ENCODE measurements at places on chromosomes 11 and 22. TPM values are rescaled to one million over a fixed set of nuclear protein-coding genes. Genes with fewer than 3 reads are reported as not detected.

Gene OR10A2
- not detected for total RNA-seq

Gene INS
- total RNA-seq: not detected

Gene DGCR6
- total RNA-seq: 6.5 TPM

Gene PHETA2
- 1.8 TPM for total RNA-seq

Gene BCO2
- 0.81 TPM for total RNA-seq

Gene CCDC15
- 0.64 TPM for total RNA-seq

Gene OPCML
- not detected for total RNA-seq

Gene GAB4
- not detected for total RNA-seq

Gene NLRP6
- 1.8 TPM for total RNA-seq

Gene SCGB1D2
- total RNA-seq: not detected

Gene OR4C3
- total RNA-seq: not detected

Gene BTG4
- total RNA-seq: not detected

Gene GUCY1A2
- total RNA-seq: not detected

Gene C11orf52
- not detected for total RNA-seq

Gene GNB1L
- 8.2 TPM for total RNA-seq

Gene PDGFB
- total RNA-seq: 1.7 TPM

Gene CARD18
- total RNA-seq: not detected

Gene CHRM1
- not detected for total RNA-seq

Gene ELFN2
- 0.44 TPM for total RNA-seq

Gene BDNF
- not detected for total RNA-seq

Data from CD4-positive, CD25-positive, alpha-beta regulatory T cell (primary cell).